ENCODE measurements at places on chromosomes 3 and 15. TPM values are rescaled to one million over a fixed set of nuclear protein-coding genes. Genes with fewer than 3 reads are reported as not detected.
A peak's percentile ranks its signal among the peaks of the same experiment; 100 is the strongest.

- no peak for DNase-seq
Measured at GRCh38 chr3:193827040-193827669, 234.1 kb downstream of the OPA1 start.

- no peak for DNase-seq
Measured at GRCh38 chr3:79406175-79406574, 361.6 kb downstream of the ROBO1 start.

DNA sequence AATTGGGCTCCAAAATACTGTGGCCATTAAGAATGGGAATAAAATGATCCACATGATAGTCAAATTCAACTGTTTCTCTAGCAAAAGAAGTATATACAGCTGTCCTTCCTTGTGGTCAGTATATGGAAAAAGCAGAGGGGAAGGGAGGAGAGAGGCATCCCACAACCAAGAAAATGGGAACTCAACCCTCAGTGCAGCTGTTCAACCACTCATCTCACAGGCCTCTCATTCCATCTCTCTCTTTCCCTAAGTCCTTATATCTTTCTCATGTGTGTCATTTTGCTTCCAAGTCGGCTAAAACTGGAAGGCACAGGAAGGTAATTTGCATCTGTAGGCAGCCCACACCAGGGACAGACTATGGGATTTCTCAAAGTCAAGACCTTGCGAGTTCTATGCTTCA, 27.5 kb downstream of the AVEN start:
- no peak for DNase-seq

GRCh38 chr15:52563501-52564060, 5.2 kb downstream of the ARPP19 start:
- DNase-seq = no peak

DNA sequence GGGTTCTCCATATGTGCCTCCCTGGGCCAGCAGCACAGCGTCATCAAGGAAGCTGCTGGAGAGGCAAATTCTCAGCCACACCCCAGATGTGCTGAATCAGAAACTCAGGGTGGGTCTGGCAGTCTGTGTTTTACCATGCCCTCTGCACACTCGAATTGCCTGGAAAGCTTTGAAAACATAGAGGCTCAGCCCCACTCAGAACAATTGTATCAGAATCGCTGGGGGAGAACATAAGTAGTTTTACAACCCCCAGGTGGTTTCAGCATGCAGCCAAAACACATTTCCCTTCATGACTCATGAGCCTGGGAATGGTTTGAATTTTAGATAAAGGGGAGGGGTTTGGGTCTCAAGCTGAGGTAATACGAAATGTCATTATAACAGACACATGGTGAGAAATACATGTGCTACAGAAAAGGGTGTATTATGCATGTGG, 9.6 kb downstream of the TGM4 start:
- no peak for DNase-seq

DNA sequence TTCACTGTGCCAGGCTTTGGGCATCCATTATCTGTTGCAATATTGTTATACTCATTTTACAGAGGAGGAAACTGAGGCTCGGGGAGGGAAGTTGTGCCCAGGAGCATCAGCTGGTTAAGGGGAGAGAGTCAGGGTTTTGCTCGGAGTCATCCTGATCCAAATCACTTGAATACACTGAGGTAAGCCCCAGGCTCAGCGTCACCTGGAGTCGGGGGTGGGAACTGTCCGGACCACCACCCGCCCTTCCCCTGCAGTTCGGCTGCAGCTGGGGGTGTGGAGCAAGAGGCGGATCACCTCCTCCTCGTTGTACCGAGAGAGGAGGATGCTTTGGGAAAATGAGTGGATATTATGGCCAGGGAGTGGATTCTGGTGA, 646 bp downstream of the HRH1 start:
- DNase-seq = no peak

GRCh38 chr3:15206662-15207576, 873 bp downstream of the CAPN7 start:
- no peak for DNase-seq

DNA sequence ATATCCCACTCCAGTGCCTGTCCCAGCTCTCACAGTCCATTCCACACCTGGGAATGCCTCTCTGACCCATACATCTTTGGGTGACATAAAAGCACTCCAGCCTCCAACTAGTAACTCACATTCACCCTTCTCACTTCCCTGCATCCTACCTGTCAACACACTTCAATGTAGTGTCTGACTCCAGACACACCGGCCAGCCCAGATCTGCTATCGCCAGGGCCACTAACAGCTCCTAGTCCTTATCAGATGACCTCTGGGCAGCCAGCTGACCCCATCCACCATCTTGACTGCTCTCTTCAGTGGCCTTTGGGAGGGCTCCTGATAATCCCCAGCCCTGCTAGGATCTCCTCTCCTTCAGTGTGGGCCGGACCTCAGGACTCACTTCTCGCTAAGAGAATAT, 2.9 kb upstream of the MCM2 start:
- peak; percentile 14 for DNase-seq

- DNase-seq = peak; percentile 7
Measured at GRCh38 chr15:99436542-99437314, 129.1 kb upstream of the MEF2A start.

DNA sequence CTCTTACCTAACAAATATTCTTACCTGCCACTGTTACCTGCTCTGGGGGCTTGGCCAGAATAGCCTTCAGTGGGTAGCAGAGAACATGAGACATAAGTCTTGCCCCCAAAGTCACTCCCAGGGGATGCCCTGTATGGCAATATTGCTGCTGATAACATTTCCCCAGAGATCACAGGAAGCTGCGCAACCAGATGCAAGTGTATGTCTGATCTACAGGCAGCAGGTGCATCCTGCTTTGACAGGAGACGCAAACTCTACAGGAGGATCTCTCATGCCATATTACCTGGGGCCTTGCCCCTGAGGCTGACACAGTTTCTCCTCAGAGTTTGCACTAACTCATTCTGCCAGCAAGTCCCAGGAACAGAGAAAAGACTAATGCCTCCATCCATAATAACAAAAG, 174.4 kb upstream of the LPP start:
- DNase-seq = no peak

- no peak for DNase-seq
Measured at GRCh38 chr15:69573815-69574475, 121.3 kb downstream of the RPLP1 start.

- no peak for DNase-seq
Measured at GRCh38 chr3:39812537-39812936, 3.1 kb downstream of the MYRIP start.

- no peak for DNase-seq
Measured at GRCh38 chr3:11603628-11604027, 40.1 kb downstream of the VGLL4 start.

DNA sequence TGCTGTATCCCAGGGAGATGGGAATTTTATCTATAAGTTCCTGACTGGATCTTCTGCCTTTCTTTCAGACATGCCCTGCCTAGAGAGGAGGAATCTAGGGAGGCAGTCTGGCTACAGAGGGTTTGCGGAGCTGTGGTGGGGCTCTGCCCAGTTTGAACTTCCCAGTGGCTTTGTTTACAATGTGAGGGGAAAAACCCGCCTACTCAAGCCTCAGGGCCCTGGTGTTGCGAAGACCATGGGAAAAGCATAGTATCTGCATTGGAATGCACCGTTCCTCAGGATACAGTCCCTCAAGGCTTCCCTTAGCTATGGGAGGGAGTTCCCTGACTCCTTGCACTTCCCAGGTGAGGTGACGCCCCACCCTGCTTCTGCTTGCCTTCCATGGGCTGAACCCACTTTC, 168.7 kb downstream of the TMEM108 start:
- no peak for DNase-seq

DNA sequence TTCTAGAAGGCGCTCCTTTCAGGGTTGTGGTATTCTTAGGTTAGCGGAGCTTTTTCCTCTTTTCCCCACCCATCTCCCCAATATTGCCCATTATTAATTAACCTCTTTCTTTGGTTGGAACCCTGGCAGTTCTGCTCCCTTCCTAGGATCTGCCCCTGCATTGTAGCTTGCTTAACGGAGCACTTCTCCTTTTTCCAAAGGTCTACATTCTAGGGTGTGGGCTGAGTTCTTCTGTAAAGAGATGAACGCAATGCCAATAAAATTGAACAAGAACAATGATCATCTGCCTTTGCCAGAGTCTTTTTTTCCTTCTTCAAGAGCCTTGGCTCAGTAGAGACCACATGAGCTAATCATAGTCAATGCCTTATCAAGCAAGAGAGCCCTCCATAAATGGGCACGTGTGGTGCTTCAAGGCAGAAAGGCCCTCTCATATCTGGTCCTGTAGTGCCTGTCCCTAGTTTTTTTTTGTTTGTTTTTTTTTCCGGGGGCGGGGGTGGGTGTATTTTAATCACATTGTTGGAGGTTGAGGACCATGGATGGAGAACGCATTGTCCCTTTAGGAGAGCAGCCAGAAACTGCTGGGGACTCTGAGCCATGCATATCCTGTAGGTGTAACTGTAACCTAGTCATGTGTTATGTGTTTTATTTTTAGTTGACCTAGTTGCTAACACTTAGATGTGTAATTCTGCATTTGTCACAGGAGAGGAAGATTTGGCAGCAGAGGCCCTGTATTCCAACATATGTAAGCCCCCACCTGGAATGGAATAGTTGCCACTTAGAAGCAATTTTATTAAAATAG, 64.7 kb upstream of the ACAD9 start:
- DNase-seq = peak; percentile 59

GRCh38 chr3:112167758-112168157, 34.7 kb upstream of the GCSAM start:
- no peak for DNase-seq

GRCh38 chr3:31223278-31223677, 309.4 kb upstream of the STT3B start:
- no peak for DNase-seq

DNA sequence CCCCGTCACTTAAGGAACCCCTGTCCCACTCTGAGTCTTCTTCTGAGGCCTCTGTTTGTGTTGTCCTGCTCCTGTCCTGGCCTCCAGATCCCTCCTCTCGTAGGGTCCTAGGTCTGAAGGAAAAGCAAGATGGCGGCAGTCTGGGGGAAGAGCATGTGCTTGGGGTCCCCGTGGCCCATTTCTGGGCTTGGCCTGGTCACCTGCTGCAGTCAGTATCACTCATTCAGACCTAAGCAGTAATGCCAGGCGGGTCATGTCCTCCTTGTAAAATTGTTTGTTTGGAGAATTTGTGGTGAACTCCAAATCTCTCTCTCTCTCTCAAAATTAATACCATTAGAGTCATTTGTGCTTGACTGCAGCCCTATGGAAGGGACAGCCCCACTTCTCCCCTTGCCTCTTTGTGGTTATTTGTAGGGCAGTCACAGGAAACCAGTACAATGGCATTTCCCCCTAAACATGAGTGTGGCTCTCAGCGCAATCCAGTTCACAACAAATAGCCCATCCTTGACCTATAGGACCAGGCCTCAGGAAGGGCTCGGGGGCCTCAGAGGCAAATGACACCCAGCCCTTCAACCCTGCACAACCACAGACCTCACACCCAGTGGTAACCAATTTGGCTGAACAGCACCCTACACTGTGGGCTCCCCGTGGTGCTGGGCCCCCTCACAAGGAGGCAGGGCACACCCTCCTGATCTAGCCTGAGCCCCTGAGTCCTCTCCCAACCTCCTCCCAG, 173.5 kb downstream of the OR4M2 start:
- no peak for DNase-seq

- no peak for DNase-seq
Measured at GRCh38 chr15:76964157-76964556, 30.8 kb upstream of the PSTPIP1 start.

- no peak for DNase-seq
Measured at GRCh38 chr15:59516655-59517461, 78.9 kb downstream of the FAM81A start.

DNA sequence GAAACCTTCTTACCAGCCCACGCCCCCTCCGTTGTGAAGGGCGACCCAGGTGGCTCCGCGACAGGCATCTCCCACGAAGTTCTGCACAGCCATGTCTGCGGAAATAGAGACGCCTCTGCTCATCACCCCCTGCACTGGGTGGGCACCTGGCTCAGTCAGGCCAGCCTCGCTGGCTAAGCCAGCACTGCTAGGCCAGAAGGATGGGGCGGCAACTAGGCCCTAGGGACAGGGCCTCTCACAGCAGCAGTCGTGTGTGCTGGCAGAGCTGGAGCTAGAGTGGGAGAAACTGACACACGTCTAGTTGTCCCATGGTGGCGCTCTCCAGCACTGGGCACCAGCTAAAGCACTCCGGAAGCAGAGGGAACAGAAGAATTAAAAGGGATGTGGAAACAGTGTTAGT, 12.5 kb upstream of the ZXDC start:
- DNase-seq = no peak

- DNase-seq = no peak
Measured at GRCh38 chr15:70213794-70214193, 116.1 kb upstream of the TLE3 start.

GRCh38 chr15:59313641-59314332, 58.9 kb downstream of the MYO1E start:
- DNase-seq = peak; percentile 80

The HEG1 gene
- total RNA-seq = 111 TPM

The TNIK gene
- 32.4 TPM for total RNA-seq

The MESP1 gene
- total RNA-seq = 5.1 TPM

The IGDCC3 gene
- not detected for total RNA-seq

The CACNA1D gene
- 0.34 TPM for total RNA-seq

The RAB6B gene
- total RNA-seq = 37.7 TPM

The LRRC3B gene
- total RNA-seq = not detected

The MYRIP gene
- 1.1 TPM for total RNA-seq

The EPHA3 gene
- 2.9 TPM for total RNA-seq
